CD8-positive, alpha-beta memory T cell (primary cell): ENCODE measurements at places on chromosomes 4 and X. TPM values are rescaled to one million over a fixed set of nuclear protein-coding genes. Genes with fewer than 3 reads are reported as not detected.

DNA sequence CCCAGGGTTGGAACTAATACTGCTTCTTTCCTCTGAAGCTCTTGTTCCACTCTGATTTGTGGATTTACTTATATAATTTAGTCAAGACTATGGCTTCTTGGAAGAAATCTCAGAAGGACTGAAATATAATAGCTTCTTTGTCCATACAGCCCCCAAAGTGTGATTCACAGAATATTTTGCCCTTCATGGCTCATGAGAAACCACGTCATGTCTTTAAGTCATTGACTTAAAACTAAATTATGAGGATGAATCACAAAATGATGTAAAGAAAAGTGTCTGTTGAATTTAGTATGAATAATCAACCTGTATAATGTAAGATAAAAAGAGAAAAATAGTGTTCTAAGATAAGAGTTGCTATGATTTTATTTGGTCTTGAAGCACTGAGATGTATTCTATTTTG is 43.3 kb upstream of the AGA start:
- DNase-seq = no peak

The GPR173 gene
- total RNA-seq = not detected

The ADH1B gene
- not detected for total RNA-seq

DNA sequence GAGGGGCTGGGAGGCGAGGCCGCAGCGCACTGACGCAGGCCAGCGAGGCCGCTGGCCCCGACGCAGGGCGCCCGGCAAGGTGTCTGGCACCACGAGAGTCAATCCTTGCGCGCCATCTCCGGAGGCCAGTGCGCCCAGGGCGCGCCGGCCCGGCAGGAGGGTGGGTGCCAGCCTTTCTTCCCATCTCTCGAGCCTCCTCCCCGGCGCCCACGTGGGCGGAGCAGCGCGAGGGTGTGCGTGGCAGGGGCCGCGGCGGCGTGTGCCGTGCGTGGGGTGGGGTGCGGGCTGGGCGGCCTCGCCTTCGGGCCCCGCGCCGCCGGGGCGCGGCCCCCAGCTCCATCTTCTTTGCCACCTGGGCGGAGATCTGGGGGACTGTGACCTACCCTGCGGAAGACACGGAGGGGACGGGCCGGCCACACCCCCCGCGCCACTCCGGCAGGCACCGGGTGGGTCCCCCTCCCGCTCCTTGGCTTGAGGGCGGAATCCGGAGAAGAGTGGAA is 877 bp downstream of the JAKMIP1 start:
- DNase-seq = peak; percentile 54

- DNase-seq = no peak
These were observed 78.5 kb downstream of the PRDM5 start for GRCh38 chr4:120843849-120844527.

DNA sequence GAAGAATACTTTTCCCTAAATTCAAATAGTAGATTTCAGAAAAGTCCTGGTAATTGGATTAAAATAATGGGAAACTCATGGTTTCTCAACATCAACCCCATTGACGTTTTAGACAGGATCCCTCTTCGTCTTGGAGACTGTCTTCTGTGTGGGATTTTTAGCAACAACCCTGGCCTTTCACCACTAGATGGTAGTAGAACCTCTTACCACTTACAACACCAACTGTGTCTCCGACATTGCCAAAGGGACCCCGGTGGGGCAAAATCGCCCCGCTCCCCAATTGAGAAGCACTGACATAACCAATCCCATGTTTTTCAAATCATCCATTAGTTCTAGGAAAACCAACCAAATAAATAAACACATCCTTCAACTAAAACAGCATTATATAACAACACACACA is 16.9 kb upstream of the ANOS1 start:
- DNase-seq = no peak

GRCh38 chr4:85107553-85107952 is 141.1 kb upstream of the WDFY3 start:
- no peak for DNase-seq

DNA sequence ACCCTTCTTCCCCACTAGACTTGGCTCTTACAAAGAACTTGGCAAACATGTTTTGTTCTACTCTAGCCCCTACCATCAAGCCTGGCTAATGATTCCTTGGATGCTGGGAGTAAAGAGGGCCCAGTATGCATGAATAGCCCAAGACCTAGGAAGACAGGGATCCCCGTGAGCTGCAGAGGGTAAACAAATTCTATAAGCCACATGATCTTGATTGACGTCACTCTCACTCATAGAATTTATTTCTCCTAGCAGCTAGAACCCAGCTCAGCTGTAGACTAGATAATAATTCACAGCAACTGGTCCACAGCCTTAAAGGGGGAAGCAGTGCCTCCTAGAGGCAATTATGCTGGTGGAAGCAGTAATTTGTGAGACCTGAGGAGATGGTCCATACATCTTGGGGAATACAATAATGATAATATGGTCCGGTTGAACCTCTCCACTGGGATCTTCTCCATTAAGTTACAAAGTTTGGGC is 16.1 kb upstream of the USO1 start:
- peak; percentile 69 for DNase-seq

The GAGE13 gene
- not detected for total RNA-seq

- peak; percentile 9 for DNase-seq
These were observed 66.0 kb downstream of the FBXO8 start for GRCh38 chr4:174217273-174218126.

The DCAF8L2 gene
- not detected for total RNA-seq

GRCh38 chr4:762211-763190 is 56.9 kb downstream of the PCGF3 start:
- no peak for DNase-seq

The MAGEE2 gene
- not detected for total RNA-seq

The HNRNPD gene
- total RNA-seq = 475 TPM

The PRDM5 gene
- 0.24 TPM for total RNA-seq

DNA sequence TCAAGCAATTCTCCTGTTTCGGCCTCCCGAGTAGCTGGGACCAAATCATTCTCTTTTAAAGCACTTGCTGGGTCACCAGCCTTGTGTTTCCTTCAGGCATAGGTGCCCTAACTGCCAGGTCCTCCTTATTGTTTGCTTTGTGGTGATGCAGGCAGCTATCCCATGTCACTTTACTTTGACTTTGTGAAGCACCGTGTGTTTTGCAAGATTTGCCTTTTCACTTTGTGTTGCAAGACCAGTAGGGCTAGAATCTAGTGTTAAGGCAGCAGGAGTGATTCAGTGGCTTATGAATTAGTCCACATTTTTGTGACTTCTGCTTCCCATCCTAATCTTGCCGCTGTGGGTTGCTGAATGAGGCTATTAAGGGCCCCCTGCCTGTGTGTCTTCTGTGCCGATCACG is 20.2 kb downstream of the SYAP1 start:
- no peak for DNase-seq

- no peak for DNase-seq
These were observed 25.3 kb downstream of the ARSF start for GRCh38 chrX:3066555-3066954.

DNA sequence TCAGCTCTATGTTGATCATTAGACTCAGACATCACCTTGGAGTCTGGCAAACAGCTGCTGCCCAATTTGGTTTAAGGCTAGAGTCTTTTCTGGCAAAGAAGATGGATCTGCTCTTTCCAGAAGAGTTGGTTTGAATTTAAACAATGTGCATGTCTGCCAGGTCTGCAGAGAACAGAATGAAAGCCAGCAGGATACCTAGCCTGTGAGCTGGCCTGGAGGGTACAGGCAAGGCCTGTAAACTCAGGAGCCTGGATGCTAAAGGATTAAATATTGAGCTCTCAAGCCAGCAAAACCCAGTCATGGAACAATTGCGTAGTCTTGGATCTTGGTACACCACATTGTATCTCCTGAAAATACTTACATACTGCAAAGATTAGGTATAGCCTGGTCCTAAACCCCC is 15.6 kb upstream of the PDLIM3 start:
- no peak for DNase-seq

DNA sequence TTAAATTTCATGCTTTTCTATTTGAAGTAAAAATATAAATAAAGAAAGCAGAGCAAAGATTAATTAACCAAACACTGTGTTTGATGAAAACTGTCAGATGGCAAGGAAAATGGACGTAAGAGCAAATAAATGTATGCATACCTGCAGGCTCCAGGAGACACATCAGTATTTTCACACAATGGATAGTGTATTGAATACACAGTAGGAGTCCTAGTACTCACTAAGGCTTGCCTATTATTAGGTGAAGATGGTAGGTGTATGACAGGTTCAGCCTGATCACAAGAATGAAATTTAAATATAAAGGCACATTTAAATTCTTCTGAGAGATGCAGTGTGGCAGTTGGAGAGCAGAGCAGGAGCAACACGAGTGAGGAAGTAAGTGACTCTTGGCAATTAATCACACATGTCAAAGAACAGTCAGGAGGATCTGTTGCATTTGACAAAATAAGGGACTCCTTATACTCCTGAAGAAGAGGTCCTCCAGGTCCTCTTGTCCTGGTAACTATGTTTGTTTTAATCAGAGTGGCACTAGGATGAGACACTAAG is 106.0 kb upstream of the NDST4 start:
- DNase-seq = no peak

DNA sequence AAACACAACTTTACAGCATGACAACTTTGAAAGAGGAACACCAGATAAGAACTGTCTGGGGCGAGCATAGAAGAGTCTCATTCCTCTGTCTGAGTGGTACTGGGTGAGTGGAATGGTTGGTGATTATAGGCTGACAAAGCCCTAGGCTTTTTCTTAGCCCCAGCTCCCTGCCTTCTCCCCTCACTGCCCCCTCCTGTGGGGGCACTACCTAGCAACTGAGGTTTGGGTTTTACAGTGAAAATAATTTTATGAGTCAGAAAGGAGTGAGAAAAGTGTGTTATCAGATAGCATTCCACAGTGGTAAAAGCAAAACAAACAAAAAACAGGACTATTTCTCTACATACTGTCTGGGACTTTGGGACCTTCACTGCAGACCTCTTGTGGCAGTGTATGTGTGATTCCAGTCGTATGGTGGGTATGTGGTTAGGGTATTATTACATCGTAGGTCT is 10.5 kb upstream of the TMEM165 start:
- DNase-seq = no peak

- DNase-seq = no peak
These were observed 820 bp upstream of the MAB21L2 start for GRCh38 chr4:150581056-150581605.

DNA sequence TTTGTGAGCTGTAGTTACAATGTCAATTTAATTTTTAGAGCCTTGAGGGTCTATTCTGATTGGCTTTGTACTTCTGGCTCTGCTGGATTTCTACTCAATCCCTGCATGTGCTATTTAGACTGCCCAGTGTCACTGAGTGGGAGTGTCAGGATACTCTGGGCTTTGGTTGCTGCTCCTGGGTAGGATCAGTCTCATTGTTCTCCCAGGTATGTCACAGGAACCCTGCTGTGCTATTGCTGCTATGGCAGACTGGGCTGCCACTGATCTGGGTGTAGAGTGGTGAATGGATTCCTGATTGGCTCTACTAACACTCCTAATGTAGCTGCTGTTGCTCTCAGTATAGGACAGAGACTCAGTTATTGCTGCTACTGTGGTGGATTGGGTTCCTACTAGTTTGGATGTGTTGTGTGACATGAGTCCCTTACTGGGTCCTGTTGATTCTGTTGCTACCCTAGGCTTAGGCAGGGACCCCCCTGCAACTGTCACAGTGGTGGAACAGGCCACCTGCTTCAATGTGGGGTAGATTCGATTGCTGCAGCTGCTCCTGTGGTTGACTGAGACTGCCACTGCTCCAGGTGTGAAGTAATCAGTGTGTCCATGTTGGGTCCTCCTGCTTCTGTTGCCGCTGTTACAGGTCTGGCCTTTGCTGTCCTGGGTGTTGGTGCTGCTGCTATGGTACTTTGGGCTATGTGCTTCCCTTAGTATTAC is 707.8 kb upstream of the AMOT start:
- DNase-seq = no peak

The ASB11 gene
- total RNA-seq = not detected

- no peak for DNase-seq
These were observed 62.0 kb downstream of the CCSER1 start for GRCh38 chr4:90189178-90189577.

GRCh38 chr4:141016117-141016798 is 117.0 kb downstream of the RNF150 start:
- DNase-seq = no peak

- no peak for DNase-seq
These were observed 32.3 kb downstream of the C4orf54 start for GRCh38 chr4:99625369-99625768.

DNA sequence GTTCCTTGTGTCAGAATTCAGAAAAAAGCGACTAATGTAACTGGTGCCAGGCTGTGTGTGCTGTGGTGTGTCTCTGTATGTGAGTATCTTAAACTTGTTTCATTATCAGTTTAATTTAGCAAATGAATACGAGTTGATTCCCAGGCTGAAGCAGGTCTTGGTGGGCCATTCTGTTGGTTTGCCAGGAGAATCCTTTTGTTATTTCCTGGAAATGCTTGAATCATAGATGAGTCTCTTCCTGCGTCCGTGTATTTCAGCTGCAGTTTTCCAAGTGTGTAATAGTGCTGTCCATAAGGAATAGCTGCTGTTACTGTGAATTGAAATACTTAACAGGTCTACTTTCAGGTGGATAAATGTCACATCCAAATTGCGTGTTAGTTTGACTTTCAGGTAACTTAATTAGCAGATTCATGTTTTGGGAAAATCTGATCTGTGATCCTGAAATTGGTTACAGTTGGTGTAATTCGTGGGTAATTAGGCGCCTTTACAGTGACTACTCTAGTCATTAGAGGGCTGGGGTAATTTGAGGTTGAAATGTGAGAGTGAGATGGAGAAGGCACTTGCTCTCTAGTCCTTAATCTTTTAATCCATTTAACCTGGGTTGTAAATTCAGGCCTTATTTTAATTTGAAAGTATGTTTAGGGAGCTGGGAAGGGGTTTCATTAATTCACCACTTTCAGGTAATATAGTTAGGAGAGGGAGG is 23.8 kb downstream of the TMEM131L start:
- no peak for DNase-seq

GRCh38 chr4:8468746-8469535 is 28.4 kb downstream of the TRMT44 start:
- peak; percentile 15 for DNase-seq

The AMOT gene
- 1.5 TPM for total RNA-seq

- DNase-seq = no peak
These were observed 60.8 kb downstream of the EGF start for GRCh38 chr4:109973529-109973905.

- DNase-seq = no peak
These were observed 53.1 kb upstream of the PLAC1 start for GRCh38 chrX:134711135-134711921.

The TEX13D gene
- total RNA-seq = 0.29 TPM

GRCh38 chr4:77493829-77494551 is 111.6 kb upstream of the CXCL13 start:
- no peak for DNase-seq

- no peak for DNase-seq
These were observed 42.9 kb downstream of the EVC start for GRCh38 chr4:5753766-5754528.

- no peak for DNase-seq
These were observed 280.4 kb downstream of the DHX15 start for GRCh38 chr4:24303926-24304325.
